ENCODE measurements at places on chromosomes 7 and 10.

- peaks cover 12% of the 10 kb centered on the region for H3K27me3 ChIP-seq
- H3K4me3 ChIP-seq = no peak overlapping the region
- H3K36me3 ChIP-seq = peaks cover 3% of the 10 kb centered on the region
- no peak for DNase-seq
- H3K4me1 ChIP-seq = no peaks in the 10 kb centered on the region
Observed at GRCh38 chr10:58867683-58868082, 308.8 kb upstream of the PHYHIPL start.

GRCh38 chr10:128064108-128064969 is 61.9 kb downstream of the MKI67 start:
- DNase-seq = no peak
- peak overlapping the region; percentile 97 for H3K27ac ChIP-seq
- no peaks in the 10 kb centered on the region for H3K27me3 ChIP-seq
- H3K4me3 ChIP-seq = peak overlapping the region; percentile 88
- peaks cover 59% of the 10 kb centered on the region for H3K4me1 ChIP-seq
- H3K36me3 ChIP-seq = peaks cover 18% of the 10 kb centered on the region

DNA sequence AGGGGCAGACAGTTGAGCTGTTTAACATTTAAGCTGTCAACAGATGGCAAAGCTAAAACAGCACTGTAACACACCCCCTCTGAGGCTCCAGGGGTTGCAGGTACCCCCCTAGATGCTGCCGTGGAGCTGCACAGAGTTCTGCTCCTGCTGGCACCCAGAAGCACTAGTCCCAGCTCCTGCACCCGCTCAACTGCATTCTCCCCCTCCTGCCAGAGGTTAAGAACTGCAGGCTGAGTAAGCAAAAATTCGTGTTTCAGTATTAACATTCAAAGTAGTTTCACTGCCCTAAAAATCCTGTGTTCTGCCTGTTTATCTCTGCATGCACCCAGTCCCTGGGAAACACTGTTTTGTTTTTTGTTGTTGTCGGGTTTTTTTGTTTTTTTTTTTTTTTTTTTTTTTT is 790.8 kb upstream of the KCND2 start:
- H3K27me3 ChIP-seq = no peaks in the 10 kb centered on the region
- no peak overlapping the region for H3K27ac ChIP-seq
- DNase-seq = no peak
- H3K4me3 ChIP-seq = no peak overlapping the region
- H3K4me1 ChIP-seq = no peaks in the 10 kb centered on the region

DNA sequence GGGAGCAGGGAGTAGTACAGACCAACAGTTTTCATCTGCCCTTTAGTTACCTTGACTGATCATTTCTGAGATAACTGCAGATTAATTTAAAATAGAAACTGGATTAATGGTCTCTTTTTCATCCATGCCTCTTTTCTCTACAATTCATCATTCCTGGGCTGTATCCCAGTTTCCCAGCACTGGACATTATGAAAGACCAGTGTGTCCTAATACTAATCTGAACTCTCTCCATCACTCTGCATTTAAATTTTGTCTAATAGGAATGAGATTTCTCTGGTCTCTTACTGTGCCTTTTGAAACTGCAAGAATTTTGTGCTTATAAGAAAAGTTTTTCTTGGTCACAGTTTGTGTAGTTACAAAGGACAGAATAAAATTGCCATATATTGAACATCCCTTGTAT is 12.7 kb downstream of the PLEKHA8 start:
- H3K36me3 ChIP-seq = no peaks in the 10 kb centered on the region
- no peak overlapping the region for H3K27ac ChIP-seq
- H3K4me1 ChIP-seq = peaks cover 10% of the 10 kb centered on the region
- no peak overlapping the region for H3K4me3 ChIP-seq

GRCh38 chr10:19845503-19846368 is 29.5 kb downstream of the PLXDC2 start:
- H3K27me3 ChIP-seq = no peaks in the 10 kb centered on the region
- H3K4me3 ChIP-seq = no peak overlapping the region
- no peaks in the 10 kb centered on the region for H3K36me3 ChIP-seq
- DNase-seq = no peak
- H3K4me1 ChIP-seq = no peaks in the 10 kb centered on the region
- no peak overlapping the region for H3K27ac ChIP-seq

DNA sequence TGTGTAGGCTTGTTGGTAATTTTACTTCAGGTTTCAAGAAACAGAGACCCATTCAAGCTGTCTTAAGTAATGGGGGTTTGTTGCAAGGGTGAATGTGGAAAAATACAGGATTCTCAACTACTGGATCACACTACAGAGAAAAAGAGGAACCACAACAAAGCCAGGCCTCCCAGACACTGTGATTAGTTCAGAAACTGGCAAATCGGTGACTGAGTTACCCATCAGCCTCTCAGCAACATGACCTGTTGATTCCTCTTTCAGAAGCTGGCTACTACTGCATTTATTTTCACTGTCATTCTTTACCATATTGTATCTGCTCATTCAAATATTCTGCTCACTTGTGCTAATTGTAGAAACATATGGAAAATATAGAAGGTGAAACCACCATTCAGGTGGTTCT is 16.0 kb downstream of the CCDC71L start:
- H3K27me3 ChIP-seq = peaks cover 17% of the 10 kb centered on the region
- H3K36me3 ChIP-seq = peaks cover 2% of the 10 kb centered on the region
- H3K27ac ChIP-seq = no peak overlapping the region
- H3K4me3 ChIP-seq = no peak overlapping the region
- H3K4me1 ChIP-seq = no peaks in the 10 kb centered on the region

- H3K4me1 ChIP-seq = peaks cover 23% of the 10 kb centered on the region
- DNase-seq = no peak
- peak overlapping the region; percentile 75 for H3K4me3 ChIP-seq
- H3K27ac ChIP-seq = peak overlapping the region; percentile 87
- H3K36me3 ChIP-seq = no peaks in the 10 kb centered on the region
- no peaks in the 10 kb centered on the region for H3K27me3 ChIP-seq
Observed at GRCh38 chr10:24882047-24882698, 70.2 kb downstream of the PRTFDC1 start.

- peaks cover 2% of the 10 kb centered on the region for H3K4me1 ChIP-seq
- peaks cover 87% of the 10 kb centered on the region for H3K27me3 ChIP-seq
- H3K4me3 ChIP-seq = no peak overlapping the region
- H3K27ac ChIP-seq = no peak overlapping the region
Observed at GRCh38 chr7:157674715-157675426, 338.1 kb downstream of the DNAJB6 start.

DNA sequence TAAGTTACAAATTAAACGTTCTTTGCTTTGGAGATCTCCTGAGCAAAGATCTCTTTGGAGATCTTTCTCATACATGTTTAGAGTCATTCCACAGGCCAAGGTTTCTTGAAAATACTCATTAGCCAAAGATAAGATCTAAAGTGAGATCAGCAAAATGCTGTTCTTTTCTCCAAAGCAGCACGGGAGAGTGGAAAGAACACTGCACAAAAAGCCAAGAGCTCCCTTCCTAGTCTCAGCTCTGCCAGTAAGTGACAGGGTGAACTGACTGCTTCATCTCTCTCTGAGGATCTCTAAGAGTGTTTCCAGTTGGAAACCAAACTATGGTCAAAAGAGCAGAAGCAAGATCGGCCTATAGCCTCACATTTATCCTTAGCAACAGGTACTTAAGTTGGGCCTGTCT is 168.4 kb upstream of the ASAH2 start:
- peaks cover 7% of the 10 kb centered on the region for H3K36me3 ChIP-seq
- H3K27me3 ChIP-seq = no peaks in the 10 kb centered on the region
- no peak for DNase-seq
- H3K27ac ChIP-seq = no peak overlapping the region
- H3K4me1 ChIP-seq = peaks cover 37% of the 10 kb centered on the region

DNA sequence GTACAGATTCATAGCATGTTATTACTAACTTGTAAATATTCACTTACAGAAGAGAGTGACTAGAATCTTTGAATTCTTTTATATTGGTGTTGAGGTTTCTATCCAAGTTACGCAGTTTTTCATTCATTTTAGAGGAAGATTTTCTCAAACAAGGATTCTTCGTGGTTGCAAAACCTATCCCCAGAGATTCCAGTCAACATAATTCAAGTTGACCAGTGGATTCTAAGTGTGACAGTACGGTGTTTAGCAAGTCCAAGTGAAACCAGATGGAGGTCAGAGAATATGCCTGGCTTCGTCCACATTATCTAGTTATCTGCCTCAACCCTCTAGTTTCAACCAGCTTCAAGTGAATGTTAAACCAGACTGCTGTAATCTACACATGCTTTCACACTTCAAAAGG is 131.9 kb downstream of the SDK1 start:
- H3K4me3 ChIP-seq = no peak overlapping the region
- no peak for DNase-seq
- no peak overlapping the region for H3K27ac ChIP-seq
- no peaks in the 10 kb centered on the region for H3K36me3 ChIP-seq
- peaks cover 3% of the 10 kb centered on the region for H3K4me1 ChIP-seq

GRCh38 chr7:127930341-127931328 is 100.6 kb downstream of the LRRC4 start:
- H3K27ac ChIP-seq = no peak overlapping the region
- peaks cover 23% of the 10 kb centered on the region for H3K4me1 ChIP-seq
- H3K4me3 ChIP-seq = no peak overlapping the region
- peaks cover 14% of the 10 kb centered on the region for H3K36me3 ChIP-seq
- DNase-seq = no peak

- no peak overlapping the region for H3K27ac ChIP-seq
- no peaks in the 10 kb centered on the region for H3K36me3 ChIP-seq
- peaks cover 2% of the 10 kb centered on the region for H3K4me1 ChIP-seq
- no peak overlapping the region for H3K4me3 ChIP-seq
Observed at GRCh38 chr7:155951554-155952158, 139.4 kb upstream of the SHH start.

- H3K4me1 ChIP-seq = peaks cover 9% of the 10 kb centered on the region
- peak overlapping the region; percentile 1 for H3K27ac ChIP-seq
- peak overlapping the region; percentile 72 for H3K4me3 ChIP-seq
- H3K27me3 ChIP-seq = peaks cover 45% of the 10 kb centered on the region
- no peak for DNase-seq
Observed at GRCh38 chr7:155490697-155491628, 33.0 kb downstream of the EN2 start.

DNA sequence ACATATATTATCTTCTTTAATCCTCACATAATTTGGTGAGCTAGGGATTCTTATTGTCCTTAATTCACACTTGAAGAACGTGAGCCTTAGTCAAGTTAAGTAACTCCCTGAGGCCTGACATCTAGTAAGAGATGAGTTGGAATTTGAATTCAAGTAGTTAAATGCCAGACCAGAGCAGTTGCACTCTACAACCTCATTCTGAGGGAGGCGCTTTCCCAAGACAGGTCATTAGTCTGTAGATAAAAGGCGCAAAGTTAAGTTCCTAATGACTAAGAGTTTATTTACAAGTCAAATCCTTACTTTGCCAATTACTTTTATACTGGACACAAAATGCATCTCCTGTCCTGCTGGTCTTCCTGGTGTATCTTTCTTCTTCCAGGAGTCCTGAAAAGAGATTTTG is 3.6 kb upstream of the EXOC6 start:
- no peaks in the 10 kb centered on the region for H3K27me3 ChIP-seq
- H3K4me3 ChIP-seq = no peak overlapping the region
- H3K27ac ChIP-seq = no peak overlapping the region
- H3K36me3 ChIP-seq = peaks cover 2% of the 10 kb centered on the region

- H3K4me3 ChIP-seq = no peak overlapping the region
- peaks cover 6% of the 10 kb centered on the region for H3K4me1 ChIP-seq
- no peak for DNase-seq
- H3K27ac ChIP-seq = no peak overlapping the region
Observed at GRCh38 chr10:17147884-17148489, 18.4 kb upstream of the CUBN start.

DNA sequence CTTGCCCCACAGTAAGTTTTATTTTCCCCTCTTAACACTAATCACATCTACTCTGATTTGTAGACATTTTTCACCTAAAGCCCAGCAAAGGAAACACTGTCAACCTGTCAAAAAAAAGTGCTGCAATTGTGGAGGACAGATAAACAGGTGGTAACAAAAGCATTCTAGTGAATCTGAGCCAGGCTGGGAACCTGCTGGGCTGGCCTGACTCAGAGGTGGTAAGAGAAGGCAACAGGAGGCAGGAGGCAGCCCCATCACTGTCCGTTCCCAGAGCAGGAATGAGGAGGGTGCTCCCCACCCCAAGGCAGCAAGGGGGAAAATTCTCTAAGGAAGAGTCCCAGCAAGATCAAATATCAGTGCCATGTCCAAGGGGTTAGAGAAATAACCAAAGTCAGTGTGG is 19.5 kb upstream of the HERPUD2 start:
- no peak overlapping the region for H3K4me3 ChIP-seq
- H3K36me3 ChIP-seq = peaks cover 5% of the 10 kb centered on the region
- no peak overlapping the region for H3K27ac ChIP-seq
- peaks cover 8% of the 10 kb centered on the region for H3K4me1 ChIP-seq
- peaks cover 9% of the 10 kb centered on the region for H3K27me3 ChIP-seq

DNA sequence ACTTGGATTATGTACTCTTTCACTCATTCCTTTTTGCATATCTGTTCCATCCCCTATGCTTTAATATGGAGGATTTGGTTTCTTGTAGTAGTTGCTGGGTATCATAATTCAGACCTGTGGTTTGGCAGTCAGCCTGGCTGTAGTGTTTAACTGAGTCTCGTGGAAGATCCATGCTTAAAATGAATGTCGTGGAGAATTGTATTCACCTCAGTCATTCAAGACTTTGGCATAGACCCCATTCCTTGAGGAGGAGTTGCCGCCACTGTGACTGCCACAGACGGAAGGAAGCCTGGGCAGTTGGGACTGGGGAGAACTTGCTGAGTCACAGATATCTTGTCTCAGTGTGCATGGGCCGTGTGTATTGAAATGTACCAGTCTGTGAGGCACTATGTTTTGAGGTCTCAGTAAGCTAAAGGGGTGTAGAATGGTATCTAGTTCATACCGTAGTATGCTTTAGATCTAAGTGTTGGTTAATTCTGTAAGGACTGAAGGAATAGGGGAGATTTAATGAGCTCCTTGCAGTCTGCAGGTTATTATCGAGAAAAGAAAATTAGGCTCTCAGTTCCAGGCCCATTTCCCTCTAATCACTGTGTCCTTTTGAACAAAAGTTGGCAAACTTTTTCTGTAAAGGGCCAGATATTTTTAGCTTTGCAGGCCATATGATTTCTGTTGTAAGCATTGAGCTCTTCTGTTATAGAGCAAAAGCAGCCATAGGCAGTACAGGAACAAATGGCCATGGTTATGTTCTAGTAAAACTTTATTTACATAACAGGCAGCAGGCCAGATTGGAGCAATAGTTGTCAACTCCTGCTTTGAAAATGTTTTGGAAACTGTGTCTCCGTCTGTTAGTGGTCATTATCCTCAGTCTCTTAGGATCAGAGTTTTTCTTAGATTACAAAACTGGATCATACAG is 76.8 kb downstream of the TPST1 start:
- H3K27ac ChIP-seq = no peak overlapping the region
- no peaks in the 10 kb centered on the region for H3K4me1 ChIP-seq
- H3K36me3 ChIP-seq = peaks cover 2% of the 10 kb centered on the region
- no peak for DNase-seq

GRCh38 chr7:132509643-132510042 is 66.6 kb downstream of the PLXNA4 start:
- H3K27me3 ChIP-seq = peaks cover 12% of the 10 kb centered on the region
- H3K4me1 ChIP-seq = peaks cover 18% of the 10 kb centered on the region
- H3K4me3 ChIP-seq = no peak overlapping the region
- no peak for DNase-seq
